Caki2 (cell line): ENCODE measurements at places on chromosomes 12 and 14.

DNA sequence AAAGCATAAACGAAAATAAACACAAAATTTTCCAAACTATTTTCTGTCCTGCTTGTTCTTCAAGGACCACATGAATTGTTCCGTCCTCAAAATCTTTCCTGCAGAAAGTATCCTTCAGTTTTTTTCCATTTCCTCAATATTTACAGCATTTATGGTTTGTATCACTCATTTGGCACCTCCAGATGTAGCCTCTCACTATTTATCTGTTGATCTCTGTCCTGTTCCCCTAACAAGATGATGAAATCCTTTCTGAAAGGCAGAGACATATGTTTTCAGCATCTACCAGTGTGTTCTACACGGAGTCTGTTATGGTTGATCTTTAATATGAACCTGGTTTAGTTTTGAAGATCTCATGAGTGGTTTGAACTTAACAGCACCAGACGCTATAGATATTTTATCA lies 490.2 kb downstream of the NELL2 start:
- DNase-seq, result no peak

GRCh38 chr12:12745576-12746211 lies 28.5 kb downstream of the CDKN1B start:
- DNase-seq, result no peak

GRCh38 chr12:114408471-114408885 lies 2.5 kb upstream of the TBX5 start:
- no peak for DNase-seq

DNA sequence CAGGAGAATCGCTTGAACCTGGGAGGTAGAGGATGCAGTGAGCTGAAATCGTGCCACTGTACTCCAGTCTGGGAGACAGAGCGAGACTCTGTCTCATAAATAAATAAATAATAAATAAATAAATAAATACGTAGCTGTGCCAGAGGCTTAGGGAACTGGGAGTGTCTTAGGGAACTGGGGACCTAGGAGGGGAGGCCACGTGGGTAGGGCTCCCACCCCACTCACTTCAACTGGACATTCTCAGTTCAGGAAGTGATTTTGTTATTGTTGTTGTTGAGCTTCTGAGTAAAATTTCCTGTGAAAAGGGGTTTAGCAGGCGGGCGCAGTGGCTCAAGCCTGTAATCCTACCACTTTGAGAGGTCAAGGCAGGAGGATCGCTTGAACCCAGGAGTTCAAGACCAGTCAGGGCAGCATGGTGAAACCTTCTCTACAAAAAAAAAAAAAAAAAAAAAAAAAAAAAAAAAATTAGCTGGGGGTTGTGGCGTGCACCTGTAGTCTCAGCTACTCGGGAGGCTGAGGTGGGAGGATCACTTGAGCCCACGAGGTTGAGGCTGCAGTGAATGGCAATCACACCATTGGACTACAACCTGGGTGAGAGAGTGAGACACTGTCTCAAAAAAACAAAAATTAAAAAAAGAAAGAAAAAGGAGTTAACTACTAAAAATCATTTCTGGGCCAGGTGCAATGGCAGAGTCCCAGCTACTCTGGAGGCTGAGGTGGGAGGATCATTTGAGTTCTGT lies 19.0 kb upstream of the ANKRD9 start:
- DNase-seq, result no peak

- DNase-seq, result no peak
Observed at GRCh38 chr12:51639361-51639760, 48.3 kb downstream of the SCN8A start.

- DNase-seq, result peak; percentile 14
Observed at GRCh38 chr14:93997082-93997481, at the start of gene CCDC197. Gene CCDC197, plus strand, starts transcription at chr14:93997301. Its CDS starts 831 bp downstream, at chr14:93998132.

GRCh38 chr12:108729612-108730364 lies 1.5 kb downstream of the CORO1C start:
- no peak for DNase-seq

- peak; percentile 81 for DNase-seq
Observed at GRCh38 chr12:115354007-115354890, 670.3 kb upstream of the TBX3 start.

GRCh38 chr14:22231018-22231417 lies 358.0 kb downstream of the DAD1 start:
- no peak for DNase-seq

DNA sequence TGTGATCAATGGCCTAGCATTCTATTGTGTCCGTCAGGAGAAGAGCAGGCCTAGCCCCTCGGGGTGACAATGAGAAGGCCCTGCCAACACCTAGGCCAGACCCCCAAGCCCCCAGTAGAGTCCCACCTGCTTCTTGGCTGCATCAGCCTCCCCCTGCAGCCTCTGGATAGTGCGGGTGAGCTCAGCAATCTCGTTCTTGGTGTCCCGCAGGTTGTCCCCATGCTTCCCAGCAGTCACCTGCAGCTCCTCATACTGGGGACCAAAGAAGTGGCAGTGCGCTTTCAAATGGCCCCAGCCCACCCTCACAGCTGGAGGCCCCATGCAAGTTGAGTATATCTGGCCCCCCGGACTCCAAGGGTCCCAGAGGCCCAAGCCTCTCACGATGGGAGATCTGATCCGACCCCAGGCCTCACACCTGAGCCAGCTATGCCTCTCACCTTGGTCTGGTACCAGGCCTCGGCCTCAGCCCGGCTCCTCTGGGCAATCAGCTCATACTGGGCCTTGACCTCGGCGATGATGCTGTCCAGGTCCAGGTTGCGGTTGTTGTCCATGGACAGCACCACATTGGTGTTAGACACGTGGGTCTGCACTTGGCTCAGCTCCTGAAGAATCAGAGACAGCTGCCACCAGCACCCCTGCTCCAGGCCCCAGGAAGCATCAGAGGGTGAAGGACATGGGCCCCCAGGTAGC lies 10.0 kb upstream of the KRT4 start:
- no peak for DNase-seq

- no peak for DNase-seq
Observed at GRCh38 chr12:100959481-100959880, 164.9 kb downstream of the ANO4 start.

GRCh38 chr12:67222302-67222701 lies 46.9 kb upstream of the CAND1 start:
- peak; percentile 37 for DNase-seq

DNA sequence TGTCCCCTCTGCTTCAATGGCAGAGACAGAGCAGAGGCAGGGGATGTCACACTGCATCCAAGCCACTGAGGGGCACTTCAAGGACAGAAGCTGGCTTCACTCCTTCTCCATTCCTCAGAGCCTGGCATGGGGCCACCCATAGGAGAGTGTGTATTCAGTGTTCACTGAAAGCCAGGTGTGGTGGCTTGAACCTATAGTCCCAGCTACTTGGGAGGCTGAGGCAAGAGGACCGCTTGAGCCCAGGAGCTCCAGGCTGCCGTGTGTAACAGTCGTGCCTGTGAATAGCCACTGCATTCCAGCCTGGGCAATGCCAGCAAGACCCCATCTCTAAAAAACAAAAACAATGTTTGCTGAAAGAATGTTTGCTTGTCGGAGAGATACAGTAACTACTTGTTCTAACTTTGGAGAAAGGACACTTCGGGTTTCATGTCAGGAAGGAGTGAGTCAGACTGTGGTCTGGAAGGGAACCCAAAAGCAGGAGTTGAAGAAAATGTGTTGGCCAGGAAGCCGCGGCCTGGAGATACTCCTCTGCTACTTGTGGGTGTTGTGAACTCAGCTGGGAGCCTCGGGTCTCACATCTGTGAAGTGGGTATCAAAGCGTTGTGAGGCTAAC lies 43.4 kb downstream of the ELK3 start:
- DNase-seq, result no peak

- DNase-seq, result no peak
Observed at GRCh38 chr12:111363578-111363977, 5.3 kb downstream of the PHETA1 start.

DNA sequence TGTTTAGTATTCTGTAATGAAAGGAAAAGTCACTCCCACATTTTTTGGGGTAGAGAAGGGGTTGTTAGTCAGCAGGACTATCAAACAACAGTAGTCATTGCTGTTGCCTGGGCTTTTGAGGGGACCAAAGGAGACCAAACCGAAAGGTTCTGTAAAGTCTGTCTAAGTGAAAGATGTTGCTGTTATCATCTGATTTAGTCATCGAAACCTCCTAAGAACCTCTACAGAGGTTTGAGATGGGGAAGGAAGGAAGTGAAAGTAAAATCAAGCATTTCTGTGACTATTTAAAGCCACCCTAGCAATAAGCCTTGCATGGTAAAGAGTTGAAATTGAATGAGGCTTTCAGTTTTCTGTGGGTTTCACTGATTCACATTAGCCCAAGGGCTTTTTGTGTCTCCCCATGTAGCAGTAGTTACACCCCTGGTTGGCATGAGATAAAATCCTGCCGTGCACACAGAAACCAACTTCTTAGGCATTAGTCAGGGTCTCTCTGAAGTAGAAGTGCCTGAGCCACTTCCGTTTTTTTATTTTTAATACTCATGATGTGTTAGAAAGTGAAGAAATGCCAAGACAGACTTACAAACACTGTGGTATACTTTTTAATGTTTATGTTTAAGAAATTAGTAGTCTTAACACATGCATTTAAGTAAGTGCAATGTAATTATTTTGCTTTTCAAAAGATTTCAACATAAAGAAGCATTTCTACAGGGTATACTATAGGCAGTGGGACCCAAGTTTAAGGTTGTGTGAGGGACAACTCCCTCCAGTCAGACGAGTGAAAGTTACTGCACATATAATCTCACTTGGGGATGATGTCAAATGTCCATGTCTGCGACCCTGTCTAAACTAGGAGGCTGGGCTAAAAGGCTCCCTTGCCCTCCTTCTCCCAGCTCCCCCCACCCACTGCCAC lies 50.4 kb downstream of the DYRK2 start:
- DNase-seq, result no peak

GRCh38 chr12:16531621-16532020 lies 74.3 kb downstream of the LMO3 start:
- no peak for DNase-seq

GRCh38 chr12:80598004-80598606 lies 109.3 kb upstream of the MYF6 start:
- no peak for DNase-seq

- no peak for DNase-seq
Observed at GRCh38 chr14:73739899-73740617, 25.9 kb upstream of the PNMA1 start.

GRCh38 chr14:23115039-23115731 lies 3.9 kb downstream of the CEBPE start:
- peak; percentile 8 for DNase-seq

- DNase-seq, result no peak
Observed at GRCh38 chr12:78236264-78236663, 405.6 kb downstream of the NAV3 start.

DNA sequence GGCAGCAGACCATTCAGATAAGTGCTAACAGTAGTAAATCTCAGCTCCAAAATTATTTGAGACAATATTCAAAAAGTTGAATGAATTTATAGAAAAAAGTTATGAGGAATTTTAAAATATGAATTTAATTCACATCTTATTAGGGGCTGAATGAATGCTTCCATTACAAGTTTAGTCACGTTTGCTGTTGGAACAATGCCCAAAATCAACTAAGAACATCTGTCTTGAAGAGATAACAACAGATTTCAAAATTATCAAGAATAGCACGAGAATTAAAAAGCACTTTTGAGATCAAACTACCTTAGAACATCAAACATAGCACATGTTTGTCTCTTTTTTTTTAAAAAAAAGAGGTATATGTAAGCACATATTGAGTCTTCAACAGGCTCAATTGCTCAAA lies 115.4 kb upstream of the PPFIA2 start:
- no peak for DNase-seq

DNA sequence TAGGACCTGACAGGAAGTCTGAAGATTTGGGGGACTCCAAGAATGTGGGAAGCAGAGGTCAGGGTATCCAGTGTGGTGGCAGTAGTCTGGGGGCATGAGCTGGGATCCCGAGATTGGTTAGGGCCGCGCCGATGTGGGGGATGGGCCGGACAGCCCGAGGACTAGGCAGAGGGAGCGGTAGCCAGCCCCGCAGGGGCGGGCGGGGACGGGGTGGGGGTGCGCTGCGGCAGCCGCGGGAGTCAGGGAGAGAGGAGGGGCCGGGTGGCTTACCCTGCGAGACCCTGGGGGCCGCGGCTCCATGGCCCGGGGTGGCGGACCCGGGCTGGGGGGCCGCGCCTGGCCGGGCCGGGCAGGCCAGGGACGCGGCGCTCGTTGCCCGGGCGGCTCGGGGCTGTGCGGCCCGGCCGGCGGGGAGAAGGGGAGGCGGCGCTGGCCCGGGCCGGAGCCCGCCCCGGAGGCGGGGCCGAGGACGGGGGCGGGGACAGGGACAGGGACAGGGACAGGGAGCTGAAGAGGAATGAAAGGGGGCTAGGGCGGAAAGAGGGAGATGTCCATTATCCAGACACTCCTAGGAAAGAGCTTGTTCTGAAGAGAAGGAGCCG lies 5.6 kb downstream of the ZNF385A start:
- DNase-seq, result peak; percentile 74

GRCh38 chr12:2636741-2637340 lies 157.9 kb upstream of the FKBP4 start:
- no peak for DNase-seq

DNA sequence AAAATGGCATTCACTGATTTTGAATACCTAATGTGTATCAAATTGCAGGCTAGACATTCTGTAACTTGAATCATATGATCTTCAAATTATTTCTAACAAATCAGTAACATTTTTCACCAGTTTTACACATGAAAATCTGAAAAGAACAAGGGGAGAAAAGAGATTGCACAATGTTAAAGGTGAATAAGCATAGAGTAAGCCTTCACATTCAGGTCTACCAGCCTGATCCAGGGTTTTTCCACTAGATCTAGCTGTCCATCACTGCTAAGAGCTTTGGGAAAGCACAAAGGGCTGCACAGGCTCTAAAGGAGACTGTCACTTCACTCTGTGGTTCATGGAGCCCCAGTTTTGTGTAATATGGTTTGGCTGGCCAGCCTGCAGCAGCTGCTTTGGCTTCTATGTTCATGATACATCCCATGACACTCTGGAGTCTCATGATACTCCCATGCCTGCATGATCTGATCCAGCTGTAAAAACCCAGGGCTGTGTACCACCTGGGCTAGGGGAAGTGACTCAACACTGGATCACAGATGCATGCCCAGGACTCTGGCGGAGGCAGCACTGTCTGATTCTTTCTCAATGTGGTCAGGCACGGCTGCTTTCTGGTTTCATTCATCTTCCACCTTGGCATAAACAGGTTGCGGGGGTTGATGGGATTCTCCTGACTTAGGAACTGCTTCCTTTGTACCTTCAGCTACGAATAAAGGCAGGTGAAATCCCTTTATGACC lies 859.7 kb downstream of the GALC start:
- peak; percentile 68 for DNase-seq

DNA sequence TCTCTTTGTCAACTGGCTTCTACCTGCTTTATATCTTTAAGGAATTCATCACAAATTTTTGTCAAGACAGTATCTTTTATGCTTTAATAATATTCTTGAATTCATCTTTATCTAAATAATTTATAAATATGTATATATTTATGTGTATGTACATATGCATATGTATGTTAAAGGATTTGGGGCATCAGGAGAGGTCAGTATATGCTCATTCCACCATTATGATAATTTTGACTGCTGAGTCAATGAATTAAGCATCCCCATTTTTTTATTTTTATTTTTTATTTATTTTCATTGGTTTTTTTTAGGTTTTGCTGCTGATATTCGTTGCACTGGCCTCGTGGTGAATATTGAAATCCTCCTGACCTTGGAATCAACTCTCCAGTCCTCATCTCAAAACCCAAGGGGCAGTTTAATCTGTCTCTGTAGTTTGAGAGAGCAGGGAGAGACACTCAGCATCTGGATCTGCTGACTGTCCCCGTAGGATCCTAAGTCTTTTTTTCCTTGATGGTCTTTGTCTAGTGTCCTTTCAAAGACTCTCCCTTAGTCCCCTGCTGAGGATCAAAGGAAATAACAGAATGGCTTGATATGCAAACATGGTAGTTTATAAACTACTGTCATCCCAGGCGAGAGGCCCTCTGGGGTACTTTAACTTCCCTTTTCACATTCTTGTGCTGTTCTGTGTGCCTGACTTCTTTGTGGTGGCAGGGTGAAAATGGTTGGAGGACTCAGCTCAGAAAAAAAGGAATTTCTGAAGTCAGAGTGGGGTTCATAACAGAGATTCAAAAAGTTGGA lies 218.7 kb downstream of the DIO2 start:
- no peak for DNase-seq
